ENCODE measurements at places on chromosomes 2 and 18.
A peak's percentile ranks its signal among the peaks of the same experiment; 100 is the strongest.

- no peak for DNase-seq
Observed at GRCh38 chr2:224208007-224208406, 168.9 kb upstream of the SERPINE2 start.

DNA sequence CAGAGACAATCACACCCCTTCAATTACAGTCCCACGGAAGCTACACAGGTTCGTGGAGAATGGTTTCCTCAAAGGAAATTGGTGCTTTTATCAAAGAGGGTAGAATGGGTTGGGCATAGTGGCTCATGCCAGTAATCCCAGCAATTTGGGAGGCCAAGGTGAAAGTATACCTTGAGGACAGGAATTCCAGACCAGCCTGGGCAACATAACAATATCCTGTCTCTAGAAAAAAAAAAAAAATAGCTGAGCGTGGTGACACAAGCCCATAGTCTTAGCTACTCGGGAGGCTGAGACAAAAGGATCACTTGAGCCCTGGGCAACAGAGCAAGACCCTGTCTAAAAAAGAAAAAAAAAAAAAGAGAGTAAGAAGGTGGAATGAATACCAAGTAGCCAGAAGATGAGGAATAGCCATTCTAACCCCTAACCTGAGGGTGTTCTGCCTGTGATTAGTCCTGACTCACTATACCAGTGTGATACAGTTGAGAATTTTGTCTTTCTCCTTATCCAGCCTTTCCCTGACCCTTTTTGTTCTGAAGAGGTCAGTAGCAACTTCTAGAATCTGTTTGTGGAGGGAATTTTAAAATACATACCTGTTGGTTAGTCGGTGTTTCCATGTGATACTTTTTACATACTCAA, 283.2 kb downstream of the MREG start:
- DNase-seq = no peak

GRCh38 chr2:239203443-239204135, 197.2 kb downstream of the HDAC4 start:
- no peak for DNase-seq

- DNase-seq = no peak
Observed at GRCh38 chr18:10715791-10716190, 190.0 kb downstream of the NAPG start.

DNA sequence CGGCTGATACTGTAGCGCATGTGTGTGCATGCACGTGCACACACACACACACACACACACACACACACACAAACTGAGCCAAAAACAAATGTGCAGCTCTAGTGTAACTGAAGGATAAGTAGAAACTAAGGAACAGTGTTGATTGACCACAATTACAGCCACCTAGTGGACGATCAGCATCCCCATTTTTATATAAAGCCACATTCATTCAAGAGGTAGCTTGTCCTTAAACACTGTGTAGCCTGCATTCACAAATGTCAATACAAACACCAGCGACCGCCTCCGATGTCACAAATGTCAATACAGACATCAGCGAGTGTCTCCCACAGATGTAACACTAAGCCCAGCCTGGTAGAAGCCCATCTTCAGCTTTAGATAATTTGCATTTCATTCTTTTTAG, 167.4 kb downstream of the PTGR3 start:
- no peak for DNase-seq

- DNase-seq = no peak
Observed at GRCh38 chr2:172664766-172665165, 70.9 kb upstream of the RAPGEF4 start.

DNA sequence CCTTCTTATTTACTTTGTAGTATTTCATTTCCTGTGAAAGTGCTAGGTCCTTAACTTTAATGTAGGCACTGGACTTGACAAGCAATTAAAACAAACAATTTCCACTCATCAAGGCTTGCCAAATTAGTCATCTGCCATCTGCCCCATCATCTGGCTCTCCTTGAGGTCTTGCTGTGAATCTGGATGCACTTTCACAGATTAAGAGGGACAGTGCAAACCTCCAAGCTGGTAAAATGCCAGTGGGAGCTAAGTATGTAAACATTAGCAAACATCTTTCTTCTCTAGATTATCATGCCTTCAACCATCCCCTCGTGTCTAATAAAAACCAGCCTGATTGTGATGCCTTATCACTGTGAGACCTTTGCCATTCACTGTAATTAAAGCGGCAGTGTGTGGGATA, 402.9 kb downstream of the ERBB4 start:
- peak; percentile 99 for DNase-seq

DNA sequence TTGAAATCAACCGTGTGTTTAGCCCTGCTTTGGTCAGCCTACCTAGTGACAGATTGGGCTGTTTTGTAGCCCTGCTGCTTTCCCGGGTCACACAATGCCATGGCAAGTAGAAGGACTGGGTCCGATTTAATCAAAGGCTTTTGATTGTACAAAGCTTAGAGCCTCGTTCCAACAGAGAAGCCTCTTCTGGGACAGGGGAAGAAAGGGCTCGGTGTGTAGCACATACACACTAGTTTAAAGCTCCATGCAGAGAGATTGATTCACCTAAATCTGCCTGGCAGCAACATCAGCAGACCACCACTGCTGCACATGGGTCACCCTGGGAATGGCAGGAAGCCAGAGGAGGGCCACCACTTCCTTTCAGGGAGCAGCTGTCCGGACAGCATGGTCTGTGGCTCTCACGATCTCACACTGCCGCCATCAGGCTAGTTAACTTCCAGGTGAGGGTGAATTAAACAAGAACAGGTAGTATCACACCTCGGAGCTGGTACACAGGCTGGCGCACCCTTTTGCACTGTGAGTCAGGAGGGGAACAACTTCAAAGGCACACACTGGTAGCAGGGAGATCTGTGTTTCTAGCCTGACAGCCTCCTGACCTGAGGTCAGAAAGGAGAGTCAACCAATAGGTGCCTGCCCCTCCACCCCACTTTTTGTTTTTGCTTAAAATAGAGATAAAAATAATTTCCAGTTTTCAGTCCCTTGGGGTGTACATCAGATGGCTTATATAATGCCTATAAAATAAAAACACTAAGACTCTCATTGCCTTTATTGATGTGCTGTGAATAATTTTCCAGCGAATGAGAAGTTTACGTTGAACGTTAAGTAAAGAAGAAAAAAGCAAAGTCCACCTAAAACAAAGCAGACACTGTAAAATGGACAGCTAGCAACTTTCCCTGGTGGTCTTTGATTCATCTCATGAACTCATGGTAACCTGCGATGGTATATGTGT, 108.5 kb downstream of the CDCA7 start:
- DNase-seq = no peak

GRCh38 chr2:37324786-37325624, at the start of gene PRKD3:
Gene PRKD3, minus strand, starts transcription at chr2:37324833. Its CDS starts 8,309 bp downstream, at chr2:37316524.
- peak; percentile 22 for DNase-seq

DNA sequence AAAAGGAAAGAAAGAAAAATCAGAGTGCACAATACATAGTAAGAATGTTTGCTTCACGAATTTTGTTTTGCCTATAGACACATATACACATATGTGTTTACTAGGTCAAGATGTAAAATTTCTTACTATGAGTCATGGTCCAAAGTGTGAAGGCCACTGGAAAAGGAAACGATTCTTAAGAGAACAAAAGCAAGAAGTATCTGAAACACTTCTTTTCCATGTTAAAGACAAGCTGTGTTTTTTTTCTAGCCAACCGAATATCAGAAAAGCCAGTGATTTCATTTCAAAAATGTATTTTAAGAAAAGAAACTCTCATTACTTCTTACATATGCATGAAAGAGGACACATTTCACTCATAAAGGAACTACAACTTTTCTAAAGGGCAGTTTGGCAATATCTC, 24.9 kb downstream of the PECR start:
- DNase-seq = no peak

- DNase-seq = peak; percentile 46
Observed at GRCh38 chr18:47986620-47987387, 56.3 kb upstream of the SMAD2 start.

GRCh38 chr2:220053919-220054318, 426.5 kb downstream of the SLC4A3 start:
- no peak for DNase-seq

GRCh38 chr2:202056611-202057010, 16.4 kb upstream of the KIAA2012 start:
- DNase-seq = no peak

Data from NCI-H446 treated with DMSO at 0.1 percent for 48 hours (cell line).